ENCODE measurements at places on chromosomes 5 and 9.

DNA sequence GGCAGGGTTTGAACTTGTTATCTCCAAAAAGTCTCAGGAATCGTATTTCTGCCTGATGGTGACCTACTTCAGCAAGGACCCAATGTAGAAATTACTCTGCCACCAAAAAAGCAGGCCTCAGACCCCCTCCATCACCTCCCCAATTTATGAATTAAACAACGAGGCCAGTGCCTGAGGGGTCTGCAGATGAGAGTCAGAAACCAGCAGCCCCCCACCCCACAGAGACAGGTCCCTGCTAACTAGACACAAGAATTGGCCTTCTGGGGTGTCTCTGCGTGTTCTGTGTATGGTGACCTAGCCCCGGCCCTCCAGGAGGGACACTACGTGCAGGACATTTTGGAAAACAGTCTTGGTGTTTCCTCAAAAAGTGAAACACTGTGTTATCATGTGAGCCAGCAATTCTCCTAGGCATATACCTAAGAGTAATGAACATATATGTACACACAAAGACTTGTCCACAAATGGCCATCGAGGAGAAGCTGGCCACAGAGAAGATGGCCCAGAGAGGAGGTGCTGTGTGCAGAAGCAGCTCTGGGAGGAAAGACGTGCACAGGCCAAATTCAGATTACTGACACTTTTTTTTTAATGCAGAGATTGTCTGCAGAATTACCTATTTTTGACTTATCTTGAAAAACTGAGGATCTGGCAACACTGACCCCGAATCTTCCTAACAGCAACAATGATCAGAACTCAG lies 93.8 kb downstream of the ADAMTS2 start:
- DNase-seq: no peak

GRCh38 chr5:113336975-113337374 lies 97.8 kb downstream of the TSSK1B start:
- DNase-seq: peak; percentile 31

DNA sequence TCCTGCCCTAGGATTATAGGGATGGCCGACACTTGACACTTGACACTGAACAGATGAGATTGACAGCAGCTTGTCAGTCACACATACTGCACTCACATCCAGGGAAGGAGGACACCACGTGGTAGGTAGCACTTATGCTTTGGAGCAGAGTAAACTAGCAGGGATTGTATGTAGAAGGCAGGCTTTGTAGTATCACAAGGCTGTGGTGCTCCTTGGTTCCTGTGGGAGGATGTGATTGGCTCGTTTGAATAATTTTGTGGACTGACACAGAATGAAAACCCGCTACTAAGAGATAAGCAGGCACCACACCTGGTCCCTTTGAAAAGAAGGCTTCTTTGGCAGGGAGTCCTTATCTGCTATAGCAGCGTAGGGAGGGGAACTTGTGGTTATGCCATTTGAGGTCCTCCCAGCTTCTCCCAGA lies 63.6 kb upstream of the IL12B start:
- DNase-seq: no peak

- DNase-seq: no peak
These were observed 19.0 kb downstream of the UNC13B start for GRCh38 chr9:35180801-35181200.

GRCh38 chr5:677131-678101 lies 15.7 kb downstream of the TPPP start:
- no peak for DNase-seq

- no peak for DNase-seq
These were observed 16.1 kb downstream of the LURAP1L start for GRCh38 chr9:12790883-12791282.

DNA sequence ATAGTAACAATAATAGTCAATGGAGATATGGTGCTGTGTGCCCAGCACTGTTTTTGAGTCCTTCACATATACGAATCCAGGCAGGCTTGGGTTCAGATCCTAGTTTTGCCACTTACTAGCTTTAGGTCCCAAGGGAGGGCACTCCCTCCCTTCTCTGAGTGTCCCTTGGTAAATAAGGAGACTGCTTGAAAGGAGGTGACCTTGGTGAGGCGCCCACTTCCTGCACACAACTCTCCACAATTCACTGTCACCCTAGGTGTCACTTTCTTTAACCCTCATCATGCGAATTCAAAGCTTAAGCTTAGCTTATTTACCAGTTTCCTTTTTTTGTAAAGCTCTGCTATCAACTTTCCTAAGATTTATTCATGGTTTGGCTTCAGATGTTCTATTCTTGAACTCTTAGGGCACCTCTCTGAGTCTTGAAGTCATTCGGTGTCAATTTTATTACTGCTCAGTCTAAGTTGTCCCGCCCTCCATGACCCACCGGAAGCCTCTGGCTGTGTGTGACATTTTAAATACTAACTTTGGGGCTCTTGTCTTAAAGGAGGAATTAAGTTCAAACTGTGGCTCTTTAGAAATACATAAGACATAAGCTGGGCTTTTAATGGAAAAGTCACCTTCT lies 170.7 kb upstream of the ZNF618 start:
- no peak for DNase-seq

DNA sequence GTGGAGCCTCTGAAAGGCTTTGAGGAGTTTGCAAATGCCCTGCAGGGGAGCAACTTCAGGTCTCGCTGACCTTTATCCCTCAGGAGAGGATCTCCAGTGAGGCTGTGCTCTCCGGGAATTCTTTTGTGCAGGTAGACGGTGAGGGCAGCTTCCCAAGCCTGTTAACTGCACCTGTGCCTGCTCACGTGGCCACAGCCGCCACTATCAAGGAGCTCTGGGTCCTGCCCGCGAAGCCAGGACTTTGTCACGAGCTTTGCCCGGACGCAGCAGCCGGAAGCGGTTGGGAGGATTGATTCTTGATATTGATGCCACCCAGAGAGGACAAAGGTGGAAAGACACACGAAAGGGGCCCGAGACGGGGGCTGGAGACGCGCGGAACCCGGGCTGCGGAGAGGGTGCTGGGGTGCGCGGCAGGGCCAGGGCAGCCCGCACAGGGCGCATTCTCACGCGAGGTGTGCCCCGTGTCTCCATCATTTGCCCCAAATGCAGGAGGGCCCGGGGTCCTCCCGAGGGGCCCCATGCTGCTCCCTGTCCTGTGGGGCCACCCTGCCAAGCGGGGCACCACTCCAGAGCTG lies 18.2 kb downstream of the SLC9A3 start:
- no peak for DNase-seq

- no peak for DNase-seq
These were observed 47.0 kb downstream of the KIF24 start for GRCh38 chr9:34282096-34282495.

DNA sequence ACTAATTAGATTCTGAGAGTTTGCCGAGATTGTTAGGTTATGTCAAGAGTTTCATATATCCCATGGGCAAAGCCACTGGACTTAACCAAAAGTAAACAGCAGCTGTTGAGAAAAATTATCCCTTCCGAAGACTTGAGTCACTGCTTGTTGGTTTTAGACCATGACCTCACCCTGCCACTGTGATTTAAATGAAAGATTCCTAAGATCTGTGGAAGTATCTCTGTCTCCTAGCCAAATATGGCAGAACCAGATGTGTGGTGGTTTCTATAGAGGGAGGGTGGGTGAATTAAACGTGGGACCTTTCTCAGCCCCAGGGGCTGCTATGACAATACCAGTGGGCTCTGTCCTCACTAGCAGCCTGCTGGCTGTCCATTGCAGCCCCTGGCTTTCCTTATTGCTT lies 19.3 kb downstream of the DMRT3 start:
- no peak for DNase-seq

- no peak for DNase-seq
These were observed 10.4 kb upstream of the SYNPO start for GRCh38 chr5:150630016-150630415.

DNA sequence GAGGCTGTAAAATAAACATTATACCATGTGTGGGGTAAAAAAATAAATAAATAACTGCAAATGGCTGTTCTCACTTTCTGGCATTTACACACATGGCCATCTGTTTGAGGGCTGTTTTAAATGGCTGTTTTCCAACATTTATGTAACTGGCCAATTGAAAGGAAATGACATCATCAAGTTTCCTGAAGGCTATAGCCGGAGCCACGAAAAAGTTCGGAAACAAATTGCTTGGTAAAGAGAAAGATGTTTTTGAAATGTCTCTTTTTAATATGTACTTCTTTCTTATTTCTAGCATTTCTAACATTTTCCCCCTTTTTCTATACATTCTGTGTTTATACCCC lies 95.4 kb upstream of the DAB2 start:
- no peak for DNase-seq

GRCh38 chr9:132632413-132633129 lies 37.2 kb downstream of the DDX31 start:
- no peak for DNase-seq

GRCh38 chr9:20016611-20017010 lies 227.8 kb upstream of the SLC24A2 start:
- no peak for DNase-seq

DNA sequence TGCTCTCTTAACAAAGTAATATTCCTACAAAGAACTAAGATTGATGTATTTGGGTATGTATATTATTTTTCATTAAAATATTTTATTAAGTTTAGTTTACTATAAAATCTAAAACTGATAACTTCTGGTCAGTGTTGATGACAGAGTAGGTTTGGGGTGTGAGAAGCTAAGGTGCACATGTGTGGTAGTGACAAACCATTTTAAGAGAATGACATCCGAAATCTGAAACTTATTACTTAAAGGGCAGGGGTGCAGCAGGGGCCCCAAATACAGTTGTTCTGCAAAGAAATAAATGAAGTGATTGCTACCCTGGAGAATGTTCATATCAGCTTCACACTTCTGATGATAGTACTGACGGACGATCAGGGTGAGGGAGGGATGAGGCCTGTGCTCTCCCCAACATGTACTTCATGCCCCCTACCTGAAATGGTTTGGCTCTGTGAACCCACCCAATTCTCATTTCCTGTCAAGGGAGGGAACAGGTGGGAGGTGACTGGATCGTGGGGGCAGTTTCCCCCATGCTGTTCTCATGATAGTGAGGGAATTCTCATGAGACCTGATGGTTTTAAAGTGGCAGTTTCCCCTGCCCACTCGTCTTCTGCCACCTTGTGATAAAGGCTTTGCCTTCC lies 125.3 kb upstream of the RFX3 start:
- DNase-seq: no peak

- no peak for DNase-seq
These were observed 7.0 kb downstream of the ADGRD2 start for GRCh38 chr9:124457079-124457886.

- peak; percentile 28 for DNase-seq
These were observed 482 bp downstream of the TESK1 start for GRCh38 chr9:35605351-35606137.

- peak; percentile 27 for DNase-seq
These were observed 423.8 kb downstream of the SPOCK1 start for GRCh38 chr5:137075163-137075970.

DNA sequence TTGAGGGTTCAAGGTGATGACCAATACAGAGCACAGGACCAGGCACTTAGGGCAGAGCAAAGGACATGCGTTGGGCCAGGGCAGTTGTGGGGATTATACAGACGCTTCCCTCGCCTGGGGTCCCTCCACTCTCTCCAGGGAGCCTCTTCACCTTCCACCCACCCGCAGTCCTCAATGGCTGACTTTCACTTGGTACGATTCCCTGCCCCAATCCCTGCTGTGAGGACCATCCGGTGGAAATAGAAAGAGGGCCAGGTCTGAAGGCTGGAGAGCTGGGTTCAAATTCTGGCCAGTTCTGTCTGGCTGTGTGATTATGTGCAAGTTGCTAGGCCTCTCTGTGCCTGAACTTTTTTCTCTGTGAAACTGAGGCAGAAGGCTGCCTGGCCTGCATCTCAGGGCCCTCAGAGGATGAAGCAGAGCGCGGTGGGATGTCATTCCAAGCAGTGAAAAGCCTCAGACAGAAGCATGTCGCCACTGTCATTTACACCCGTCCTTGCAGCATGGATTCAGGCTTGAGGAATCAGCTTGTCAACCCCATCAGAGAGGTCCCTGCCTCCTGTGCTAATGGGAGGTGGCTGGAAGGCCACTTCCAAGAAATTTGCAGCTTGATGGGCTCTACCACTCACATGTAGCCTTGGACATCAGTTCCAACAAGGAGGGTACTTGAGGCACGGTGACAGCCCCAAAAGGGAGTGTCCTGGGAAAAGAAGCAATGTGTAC lies 206.6 kb upstream of the IER5L start:
- DNase-seq: no peak

GRCh38 chr9:74125941-74126340 lies 371.2 kb upstream of the RORB start:
- no peak for DNase-seq

GRCh38 chr9:129291041-129291501 lies 113.0 kb upstream of the IER5L start:
- DNase-seq: no peak

DNA sequence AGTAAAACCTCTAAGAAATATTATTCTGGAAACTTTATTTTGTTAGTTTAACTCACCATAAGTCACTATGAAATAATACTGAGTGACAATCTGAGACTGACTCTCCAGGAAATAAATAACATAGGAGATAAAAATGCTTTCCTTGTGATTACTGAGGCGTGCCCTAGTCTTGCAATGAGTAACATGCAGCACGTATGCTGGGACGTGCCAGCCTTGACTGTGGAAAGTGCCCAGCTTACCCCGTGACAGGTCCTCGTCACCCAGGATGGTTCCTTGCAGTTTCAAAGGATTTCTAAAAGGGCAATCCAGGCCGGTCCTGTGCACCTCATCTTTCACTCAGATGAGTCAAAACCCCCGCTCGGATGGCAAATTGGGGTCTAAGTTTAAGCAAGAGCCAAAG lies 720.8 kb upstream of the ADAMTS16 start:
- no peak for DNase-seq

DNA sequence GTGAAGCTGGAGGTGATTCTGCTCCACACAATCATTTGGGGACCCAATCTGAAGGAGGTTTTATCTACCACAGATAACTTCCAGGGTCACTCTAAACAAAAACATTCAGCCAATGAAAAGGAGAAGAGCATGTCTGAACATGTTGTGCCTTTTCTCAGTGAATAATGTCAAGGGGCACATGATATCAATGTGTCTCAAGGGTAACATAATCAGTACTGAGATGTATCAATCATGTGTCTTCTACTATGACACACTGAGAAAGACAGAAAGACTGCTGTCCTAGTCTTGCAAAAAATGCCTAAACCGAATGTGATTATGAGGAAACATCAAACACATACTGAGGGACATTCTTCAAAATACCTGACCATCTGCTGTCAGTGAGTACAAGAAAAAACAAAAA lies 25.4 kb upstream of the RASA1 start:
- no peak for DNase-seq

- DNase-seq: peak; percentile 4
These were observed 140.9 kb downstream of the NR3C1 start for GRCh38 chr5:143262393-143263174.

All from activated CD4-positive, alpha-beta T cell treated with anti-CD3 and anti-CD28 coated beads, Interleukin-2, Interleukin-4, amounts not matched to agents 100 ng/mL and 50 ng/mL, durations not matched to agents 16 hours and 8 hours (primary cell).